ENCODE measurements at places on chromosomes 7 and 10.

DNA sequence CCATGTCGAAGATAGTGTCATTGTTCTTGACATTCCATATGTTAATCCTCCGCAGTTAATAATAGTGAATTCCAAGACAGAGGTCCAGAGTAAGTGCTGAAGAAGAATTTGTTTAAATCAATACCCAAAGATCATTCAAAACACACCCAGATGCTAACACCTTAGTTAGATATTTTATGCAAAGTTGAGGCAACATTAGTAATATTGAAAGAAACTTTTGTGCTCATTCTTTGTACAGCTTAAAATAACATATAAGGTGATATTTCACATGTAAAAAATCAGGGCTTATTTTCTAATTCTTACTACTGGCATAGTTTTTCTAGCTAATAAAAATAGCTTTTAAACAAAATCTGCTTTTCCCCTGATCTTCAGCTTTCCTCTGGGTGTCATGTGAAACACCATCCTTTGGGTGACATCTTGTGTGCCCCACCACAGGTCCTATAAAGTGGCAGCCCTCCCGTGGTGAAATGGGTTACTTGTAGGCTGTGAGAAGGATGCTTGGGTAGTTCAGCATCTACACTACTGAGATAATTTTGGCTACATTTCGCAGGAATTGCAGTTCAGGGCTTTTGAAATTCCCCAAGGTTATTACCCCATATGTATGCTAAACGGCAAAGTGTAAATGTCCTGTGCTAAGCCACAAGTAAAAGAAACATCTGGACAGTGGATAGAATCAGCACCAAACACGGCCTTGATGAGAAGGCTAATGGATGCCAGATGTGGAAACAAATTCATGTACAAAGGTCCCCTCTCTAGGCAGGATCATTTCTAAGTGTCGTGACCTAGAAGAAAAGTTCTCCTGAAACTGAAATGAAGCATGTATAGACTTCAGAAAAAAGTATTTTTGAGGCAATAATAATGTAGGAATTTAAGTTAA is 105.4 kb downstream of the GRM3 start:
- DNase-seq = no peak

DNA sequence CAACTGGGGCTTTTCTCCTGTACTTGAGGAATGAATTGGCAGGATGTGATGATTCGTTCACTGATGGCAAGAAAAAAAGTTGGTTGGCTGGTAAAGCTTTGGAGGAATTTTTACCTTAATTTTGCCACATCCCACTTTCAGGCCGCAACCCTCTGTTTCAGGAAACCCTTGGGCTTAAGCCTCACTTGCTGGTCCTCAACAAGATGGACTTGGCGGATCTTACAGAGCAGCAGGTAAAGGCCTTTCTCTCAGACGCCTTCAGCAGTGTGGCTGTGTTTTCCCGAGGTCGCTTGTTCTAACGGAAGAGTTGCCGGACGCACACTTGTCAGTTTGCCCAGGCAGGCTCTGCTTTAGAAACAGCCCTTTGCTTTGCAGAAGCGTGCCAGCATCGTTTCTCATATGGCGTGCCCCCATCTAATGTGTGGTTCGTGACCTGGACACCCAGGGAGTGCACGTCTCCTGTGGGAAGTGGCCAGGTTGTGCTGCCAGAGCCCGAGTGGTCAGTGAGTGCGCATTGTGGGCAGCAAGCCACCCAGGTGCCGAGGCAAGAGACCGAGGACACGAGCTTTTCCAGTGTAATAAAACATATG is 2.2 kb downstream of the MTG1 start:
- DNase-seq = no peak

DNA sequence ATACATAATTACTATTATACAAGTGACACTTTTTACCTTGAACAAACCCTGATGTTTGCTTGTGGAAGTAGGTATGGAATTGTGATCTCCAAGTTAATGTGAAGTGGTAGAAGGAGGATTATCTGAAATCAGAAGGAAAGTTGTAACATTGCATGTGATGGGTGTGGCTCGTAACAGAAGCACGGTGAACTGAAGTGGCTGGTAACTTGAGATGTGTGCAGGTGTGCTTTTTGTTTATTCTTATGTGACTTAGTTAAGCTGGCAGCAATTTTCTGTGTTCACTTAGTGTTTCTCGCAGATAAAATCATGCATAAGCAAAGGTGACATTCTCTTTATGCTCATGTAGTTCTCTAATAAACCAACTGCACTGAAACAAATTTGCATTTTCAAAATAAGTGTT is 82.3 kb downstream of the ZEB1 start:
- DNase-seq = no peak

- DNase-seq = no peak
These were observed 12.0 kb upstream of the PURB start for GRCh38 chr7:44897309-44897708.

GRCh38 chr10:62424026-62424425 is 49.9 kb downstream of the ZNF365 start:
- no peak for DNase-seq

- DNase-seq = no peak
These were observed 18.7 kb upstream of the ACHE start for GRCh38 chr7:100914208-100914878.

Measured in eye (tissue), 1 donor.